ENCODE measurements at places on chromosomes 1 and 21. TPM values are rescaled to one million over a fixed set of nuclear protein-coding genes. Genes with fewer than 3 reads are reported as not detected.

DNA sequence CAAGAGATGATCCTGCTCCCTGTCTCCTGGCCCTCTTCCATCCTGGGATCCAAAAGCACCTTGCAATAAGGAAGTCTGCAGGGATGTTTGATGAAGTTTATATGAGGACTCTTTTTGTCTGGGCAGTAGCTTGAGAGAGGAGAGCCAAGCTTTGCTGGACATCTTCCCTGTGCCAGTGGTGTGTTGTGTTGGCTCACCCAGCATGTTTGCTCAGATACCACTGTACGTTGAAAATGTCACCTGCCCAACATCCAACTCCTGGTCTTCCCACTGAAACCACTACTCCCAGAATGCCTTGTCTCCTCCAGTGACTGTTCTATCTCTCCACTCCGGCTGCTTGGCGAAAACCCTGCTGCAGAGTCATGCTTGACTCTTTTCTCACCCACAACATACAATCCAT is 12.8 kb downstream of the CDK18 start:
- DNase-seq, result no peak
- no peaks in the 10 kb centered on the region for H3K4me1 ChIP-seq
- H3K36me3 ChIP-seq, result no peaks in the 10 kb centered on the region
- no peak overlapping the region for H3K4me3 ChIP-seq
- H3K27me3 ChIP-seq, result peaks cover 14% of the 10 kb centered on the region
- no peak overlapping the region for H3K27ac ChIP-seq

DNA sequence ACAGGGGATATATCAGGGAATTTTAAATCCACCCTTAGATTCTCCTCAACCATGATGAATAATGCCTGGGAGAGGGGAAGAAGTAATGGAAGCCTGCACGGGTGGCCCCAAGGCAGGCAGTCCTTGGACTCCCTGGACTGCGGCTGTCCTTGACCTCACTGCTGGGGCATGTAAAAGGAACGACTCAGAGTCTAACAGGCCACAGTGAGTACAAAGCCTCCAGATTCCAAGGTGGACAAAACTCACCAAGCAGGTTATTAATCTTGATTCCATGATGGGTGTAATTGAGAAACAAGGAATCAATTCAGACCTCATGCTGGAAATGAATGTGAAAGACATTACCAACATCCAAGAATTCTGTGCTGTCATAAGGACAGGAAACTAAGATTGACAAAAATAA is 13.0 kb upstream of the ARHGAP29 start:
- H3K4me1 ChIP-seq, result peaks cover 39% of the 10 kb centered on the region
- H3K27me3 ChIP-seq, result no peaks in the 10 kb centered on the region
- H3K27ac ChIP-seq, result no peak overlapping the region
- H3K36me3 ChIP-seq, result no peaks in the 10 kb centered on the region

- H3K27ac ChIP-seq, result no peak overlapping the region
- H3K27me3 ChIP-seq, result no peaks in the 10 kb centered on the region
- no peaks in the 10 kb centered on the region for H3K36me3 ChIP-seq
- no peak overlapping the region for H3K4me3 ChIP-seq
- peaks cover 38% of the 10 kb centered on the region for H3K4me1 ChIP-seq
- no peak for DNase-seq
Measured at GRCh38 chr1:51689075-51689440, 72.2 kb downstream of the OSBPL9 start.

GRCh38 chr1:19802269-19802668 is 2.6 kb upstream of the TMCO4 start:
- no peaks in the 10 kb centered on the region for H3K36me3 ChIP-seq
- H3K27me3 ChIP-seq, result no peaks in the 10 kb centered on the region
- peaks cover 13% of the 10 kb centered on the region for H3K4me1 ChIP-seq
- no peak overlapping the region for H3K27ac ChIP-seq

GRCh38 chr1:219938706-219939105 is 10.3 kb upstream of the SLC30A10 start:
- no peaks in the 10 kb centered on the region for H3K4me1 ChIP-seq
- no peaks in the 10 kb centered on the region for H3K36me3 ChIP-seq
- DNase-seq, result peak; percentile 23

GRCh38 chr1:186213225-186213607 is 161.8 kb downstream of the TPR start:
- H3K27me3 ChIP-seq, result no peaks in the 10 kb centered on the region
- peaks cover 18% of the 10 kb centered on the region for H3K4me1 ChIP-seq
- H3K36me3 ChIP-seq, result no peaks in the 10 kb centered on the region
- no peak for DNase-seq
- H3K4me3 ChIP-seq, result no peak overlapping the region

- no peaks in the 10 kb centered on the region for H3K4me1 ChIP-seq
- no peak overlapping the region for H3K27ac ChIP-seq
- H3K27me3 ChIP-seq, result no peaks in the 10 kb centered on the region
- H3K36me3 ChIP-seq, result no peaks in the 10 kb centered on the region
- no peak overlapping the region for H3K4me3 ChIP-seq
- no peak for DNase-seq
Measured at GRCh38 chr1:24080131-24080530, 31.8 kb downstream of the MYOM3 start.

GRCh38 chr1:110672753-110673108 is 2.0 kb downstream of the KCNA3 start:
- no peak overlapping the region for H3K4me3 ChIP-seq
- no peak overlapping the region for H3K27ac ChIP-seq
- peaks cover 62% of the 10 kb centered on the region for H3K27me3 ChIP-seq

DNA sequence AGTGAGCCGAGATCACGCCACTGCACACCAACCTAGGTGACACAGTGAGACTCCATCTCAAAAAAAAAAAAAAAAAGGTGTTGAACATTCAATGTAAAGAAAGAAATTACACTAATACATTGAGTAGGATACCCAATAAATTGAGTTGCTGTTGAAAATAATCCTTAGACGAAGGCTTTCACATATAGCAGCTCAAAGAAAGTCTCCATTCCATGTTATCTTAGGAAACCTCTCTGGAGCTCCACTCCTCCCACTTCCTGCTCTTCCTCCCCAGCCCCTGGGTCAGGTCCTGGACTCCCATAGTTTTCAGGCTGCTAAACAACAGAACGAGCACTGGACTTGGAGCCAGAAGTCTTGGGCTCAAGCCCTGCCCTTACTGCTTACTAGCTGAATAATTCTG is 15.6 kb upstream of the CNR2 start:
- no peak overlapping the region for H3K27ac ChIP-seq
- no peak for DNase-seq
- H3K4me1 ChIP-seq, result peaks cover 21% of the 10 kb centered on the region
- H3K27me3 ChIP-seq, result no peaks in the 10 kb centered on the region

GRCh38 chr1:197868751-197869489 is 33.5 kb upstream of the C1orf53 start:
- no peak overlapping the region for H3K4me3 ChIP-seq
- H3K36me3 ChIP-seq, result no peaks in the 10 kb centered on the region

- H3K4me1 ChIP-seq, result no peaks in the 10 kb centered on the region
- H3K36me3 ChIP-seq, result no peaks in the 10 kb centered on the region
- no peak for DNase-seq
Measured at GRCh38 chr21:41760411-41760810, 6.4 kb downstream of the RIPK4 start.

- H3K4me3 ChIP-seq, result no peak overlapping the region
- no peak for DNase-seq
- H3K4me1 ChIP-seq, result no peaks in the 10 kb centered on the region
- no peaks in the 10 kb centered on the region for H3K36me3 ChIP-seq
- peaks cover 37% of the 10 kb centered on the region for H3K27me3 ChIP-seq
Measured at GRCh38 chr1:3702528-3702927, 49.7 kb upstream of the CCDC27 start.

GRCh38 chr1:27548858-27549719 is 54.9 kb downstream of the AHDC1 start:
- H3K4me3 ChIP-seq, result no peak overlapping the region
- H3K36me3 ChIP-seq, result no peaks in the 10 kb centered on the region
- H3K27ac ChIP-seq, result no peak overlapping the region
- H3K4me1 ChIP-seq, result peaks cover 25% of the 10 kb centered on the region
- no peaks in the 10 kb centered on the region for H3K27me3 ChIP-seq
- no peak for DNase-seq

DNA sequence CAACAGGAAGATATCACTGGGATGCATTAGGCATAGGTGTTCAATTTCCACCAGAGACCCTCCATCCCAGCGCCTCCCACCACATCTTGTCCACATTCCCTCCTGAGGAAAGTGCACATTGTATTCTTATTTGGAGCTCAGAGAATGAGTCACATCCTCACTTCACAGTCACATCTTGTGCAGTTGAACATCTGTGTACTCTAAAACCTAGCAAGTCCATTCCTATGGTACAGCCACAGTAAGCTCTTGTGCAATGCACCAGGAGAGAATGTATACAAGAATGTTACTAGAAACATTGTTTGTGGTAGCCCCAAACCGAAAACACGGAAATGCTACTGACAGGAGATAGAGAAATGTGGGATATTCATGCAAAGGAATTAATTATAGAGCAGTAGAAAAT is 1.6 kb upstream of the KDF1 start:
- H3K27ac ChIP-seq, result 0 out of 2 replicates have a peak overlapping the region, but pooled peaks have one; percentile 3
- H3K4me3 ChIP-seq, result no peak overlapping the region
- peaks cover 15% of the 10 kb centered on the region for H3K4me1 ChIP-seq
- peak; percentile 89 for DNase-seq
- no peaks in the 10 kb centered on the region for H3K36me3 ChIP-seq

DNA sequence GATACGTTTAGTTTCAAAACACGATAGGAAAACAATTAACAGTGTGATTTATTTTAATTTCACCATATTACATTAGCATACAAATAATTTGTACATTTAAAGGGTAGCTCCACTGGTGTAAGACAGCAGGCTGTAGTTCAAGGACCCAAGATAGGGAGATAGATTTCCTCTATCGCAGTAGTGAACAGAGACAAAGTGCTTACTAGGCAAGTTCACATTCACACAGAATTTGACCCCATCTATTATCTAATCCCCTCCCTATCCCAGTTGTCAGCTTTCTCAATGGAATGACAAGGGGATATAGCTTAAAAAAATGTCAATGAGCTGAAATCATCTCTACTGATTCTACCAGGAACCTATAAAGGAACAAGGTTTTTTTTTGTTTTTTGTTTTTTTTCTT is 31.2 kb downstream of the MGST3 start:
- no peak for DNase-seq
- H3K27ac ChIP-seq, result no peak overlapping the region
- no peak overlapping the region for H3K4me3 ChIP-seq
- peaks cover 15% of the 10 kb centered on the region for H3K4me1 ChIP-seq
- H3K36me3 ChIP-seq, result peaks cover 55% of the 10 kb centered on the region
- H3K27me3 ChIP-seq, result no peaks in the 10 kb centered on the region

GRCh38 chr1:22031214-22031962 is 21.1 kb upstream of the CDC42 start:
- DNase-seq, result no peak
- no peak overlapping the region for H3K4me3 ChIP-seq
- H3K4me1 ChIP-seq, result no peaks in the 10 kb centered on the region
- no peaks in the 10 kb centered on the region for H3K36me3 ChIP-seq
- no peaks in the 10 kb centered on the region for H3K27me3 ChIP-seq

- peaks cover 12% of the 10 kb centered on the region for H3K4me1 ChIP-seq
- DNase-seq, result peak; percentile 93
- no peaks in the 10 kb centered on the region for H3K27me3 ChIP-seq
- 0 out of 2 replicates have a peak, but pooled peaks cover 4% of the 10 kb centered on the region for H3K36me3 ChIP-seq
- peak within 1 kb of the TSS; percentile 100 for H3K4me3 ChIP-seq
Measured at GRCh38 chr1:45687754-45688740, at the start of gene TMEM69. Gene TMEM69 (plus strand): TSS chr1:45688181. CDS start chr1:45691069, 2,888 bp downstream.

DNA sequence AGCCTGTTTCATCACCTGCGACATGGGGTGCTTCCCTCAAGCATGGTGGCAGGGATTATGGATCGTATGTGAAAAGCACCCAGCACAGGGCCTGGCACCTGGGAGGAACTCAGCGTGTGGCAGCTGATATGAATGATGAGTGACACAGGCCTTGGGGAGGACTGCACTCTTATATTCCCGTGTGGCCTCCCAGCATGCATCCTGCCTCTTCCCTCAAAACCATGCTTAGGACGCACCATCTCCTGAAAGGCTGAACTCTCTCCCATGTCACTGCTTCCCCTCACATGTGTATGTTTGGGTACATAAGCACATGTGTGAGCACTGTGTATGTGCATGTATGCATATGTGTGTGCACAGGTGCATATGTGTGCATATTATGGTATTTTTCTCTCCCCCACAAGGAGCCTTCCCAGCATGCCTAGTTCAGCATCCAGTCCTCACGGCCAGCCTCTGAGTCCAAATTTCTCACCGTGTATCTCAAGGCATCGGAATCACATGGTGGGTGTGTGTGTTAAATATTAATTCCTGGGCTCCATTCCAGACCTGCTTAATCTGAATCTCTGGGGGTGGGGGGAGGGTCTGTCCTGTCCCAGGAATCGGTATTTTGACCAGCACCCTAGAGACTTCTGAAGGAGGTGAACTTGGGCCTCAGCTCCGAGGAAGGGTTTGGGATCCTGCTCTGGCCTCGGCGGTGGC is 12.8 kb downstream of the MYOM3 start:
- no peak overlapping the region for H3K27ac ChIP-seq
- no peak for DNase-seq
- no peaks in the 10 kb centered on the region for H3K36me3 ChIP-seq
- no peaks in the 10 kb centered on the region for H3K27me3 ChIP-seq
- H3K4me1 ChIP-seq, result no peaks in the 10 kb centered on the region
- no peak overlapping the region for H3K4me3 ChIP-seq

DNA sequence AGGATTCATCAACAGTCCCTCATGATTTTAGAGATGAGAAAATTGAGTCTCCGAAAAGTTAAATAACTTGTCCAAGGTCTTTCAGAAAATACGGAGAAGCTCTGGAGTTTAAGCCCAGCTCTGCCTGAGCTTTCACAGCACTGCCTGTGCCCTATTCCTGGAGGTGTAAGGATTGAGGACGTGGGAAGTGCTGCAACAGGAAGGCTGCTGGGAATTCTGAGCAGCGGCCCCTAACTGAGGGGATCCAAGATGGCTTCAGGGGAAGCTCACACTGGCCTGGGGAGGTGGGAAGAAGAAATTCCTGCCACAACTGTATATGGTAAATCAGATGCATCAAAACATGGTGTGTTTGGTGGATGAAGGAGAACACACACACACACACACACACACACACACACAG is 45.3 kb upstream of the BCL9 start:
- no peak for DNase-seq
- H3K36me3 ChIP-seq, result no peaks in the 10 kb centered on the region
- H3K4me1 ChIP-seq, result no peaks in the 10 kb centered on the region
- 0 out of 2 replicates have a peak, but pooled peaks cover 5% of the 10 kb centered on the region for H3K27me3 ChIP-seq
- H3K27ac ChIP-seq, result no peak overlapping the region

GRCh38 chr1:16112596-16113555 is 39.4 kb upstream of the FAM131C start:
- H3K4me1 ChIP-seq, result peaks cover 29% of the 10 kb centered on the region
- no peak for DNase-seq
- H3K27me3 ChIP-seq, result no peaks in the 10 kb centered on the region
- H3K36me3 ChIP-seq, result no peaks in the 10 kb centered on the region
- H3K4me3 ChIP-seq, result no peak overlapping the region
- no peak overlapping the region for H3K27ac ChIP-seq

Gene NCF2
- not detected for total RNA-seq

Gene ADCY10
- not detected for total RNA-seq

Gene KRTAP19-2
- not detected for total RNA-seq

Gene GRIK3
- total RNA-seq, result not detected

Gene LCE4A
- total RNA-seq, result not detected

Gene PIK3R3
- 1.9 TPM for total RNA-seq

Gene DNMT3L
- total RNA-seq, result not detected

Gene RGS1
- not detected for total RNA-seq

Gene ASTN1
- not detected for total RNA-seq

Gene WDR3
- 32.2 TPM for total RNA-seq

Gene TSHB
- total RNA-seq, result not detected

Gene ZNF683
- total RNA-seq, result not detected

Gene TLCD4
- total RNA-seq, result not detected

Gene IL20
- total RNA-seq, result not detected

Measured in GM23248 (cell line).